Fibroblast of upper back skin (primary cell): ENCODE measurements at places on chromosomes 5 and 9.

- no peak for DNase-seq
These were observed 92.6 kb downstream of the TMEM174 start for GRCh38 chr5:73265641-73266040.

GRCh38 chr9:129907201-129907600 is 71.9 kb downstream of the USP20 start:
- DNase-seq, result no peak

DNA sequence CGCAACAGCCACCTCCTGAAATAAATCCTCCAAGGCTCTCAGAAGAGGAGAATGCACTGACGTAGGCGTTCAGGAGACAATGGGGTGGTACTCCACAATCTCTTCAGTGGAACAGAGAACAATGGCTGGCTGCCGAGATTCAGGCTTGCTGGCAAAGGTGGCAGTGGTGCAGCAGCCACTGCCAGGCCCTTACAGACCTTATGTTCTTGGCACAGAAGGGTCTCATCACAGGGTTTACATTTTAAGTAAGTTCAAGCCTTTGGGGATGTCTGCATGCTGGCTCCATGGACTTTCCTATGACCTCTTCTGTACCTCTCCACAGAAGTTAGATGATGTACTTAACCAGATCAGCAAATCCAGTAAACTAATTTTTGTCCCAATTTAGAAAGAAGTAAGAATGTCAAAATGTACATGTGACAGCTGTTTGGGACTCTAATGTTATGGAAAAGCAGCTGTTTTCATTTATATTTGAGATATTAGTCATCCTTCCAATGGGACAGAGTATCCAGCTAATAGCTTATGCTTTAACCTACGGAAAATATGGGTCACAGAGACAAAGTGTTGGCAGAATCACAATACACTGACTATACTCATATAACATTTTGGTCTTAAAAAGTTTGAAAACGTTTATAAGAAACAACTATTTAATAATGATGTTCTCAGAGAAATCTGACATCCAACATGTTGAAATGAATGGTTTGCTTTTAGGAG is 180.9 kb downstream of the MAPKAP1 start:
- peak; percentile 87 for DNase-seq

GRCh38 chr5:78907255-78907891 is 77.7 kb downstream of the ARSB start:
- DNase-seq, result peak; percentile 95

GRCh38 chr5:34831303-34831702 is 7.7 kb upstream of the TTC23L start:
- DNase-seq, result no peak

- DNase-seq, result peak; percentile 78
These were observed 232.4 kb upstream of the GAS1 start for GRCh38 chr9:87179553-87180340.
